Smooth muscle cell of trachea (primary cell): ENCODE measurements at places on chromosomes 2 and 18. TPM values are rescaled to one million over a fixed set of nuclear protein-coding genes. Genes with fewer than 3 reads are reported as not detected.

The EPHA4 gene
- total RNA-seq = 6.4 and 14.7 TPM in 2 replicates

The MEX3C gene
- 33.7 and 36.4 TPM in 2 replicates for total RNA-seq

The VIL1 gene
- total RNA-seq = not detected in 2 replicates

The CD28 gene
- under 0.01 TPM in 1 of 2 replicates, not detected in the other for total RNA-seq

The FRZB gene
- 0.17 and 0.44 TPM in 2 replicates for total RNA-seq

The MALT1 gene
- total RNA-seq = 13.2 and 21.5 TPM in 2 replicates

The LIPG gene
- 0.58 and 0.83 TPM in 2 replicates for total RNA-seq

The B3GNT7 gene
- 0.33 TPM in 1 of 2 replicates, not detected in the other for total RNA-seq

The DPYSL5 gene
- under 0.01 TPM in 1 of 2 replicates, not detected in the other for total RNA-seq

The FAM110C gene
- total RNA-seq = under 0.01 TPM in 1 of 2 replicates, not detected in the other

The DSG1 gene
- not detected in 2 replicates for total RNA-seq

The TRIP12 gene
- total RNA-seq = 254 and 282 TPM in 2 replicates
